ENCODE measurements at places on chromosomes 2 and 18.
A peak's percentile ranks its signal among the peaks of the same experiment; 100 is the strongest.

DNA sequence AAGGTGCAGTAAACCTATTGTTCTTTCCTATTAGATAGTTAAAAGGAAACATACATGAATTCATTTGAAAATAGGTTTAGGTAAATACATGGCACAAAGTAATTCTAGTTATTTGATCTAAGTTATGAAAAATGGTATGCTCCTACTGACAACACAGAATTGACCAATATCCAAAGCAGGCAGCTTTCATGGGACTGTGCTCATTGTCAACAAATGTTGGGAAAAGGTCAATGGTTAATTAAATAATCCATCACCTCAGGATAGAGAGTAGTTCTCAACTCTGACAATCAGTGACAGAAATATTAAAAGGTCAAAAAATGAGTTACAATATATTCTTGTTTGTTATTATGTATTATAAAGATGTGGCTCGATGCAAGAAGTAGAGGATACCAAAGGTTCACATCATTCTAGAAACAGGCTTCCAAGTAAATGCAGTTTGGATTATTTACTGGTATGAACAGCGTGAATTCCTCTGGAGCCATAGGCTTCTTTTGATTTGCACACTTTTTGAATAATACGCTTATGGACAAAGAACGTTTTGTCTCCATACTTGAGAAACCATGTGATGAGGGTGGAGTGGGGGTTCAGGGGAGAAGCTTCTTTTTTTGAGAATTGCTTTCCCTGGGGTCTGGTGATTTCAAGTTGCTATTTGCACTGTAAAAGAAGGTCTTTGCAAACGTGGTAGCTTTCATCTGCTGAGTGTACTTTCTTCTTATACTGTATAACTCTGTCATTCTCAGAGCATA, 422.0 kb upstream of the ZEB2 start:
- no peak for DNase-seq

DNA sequence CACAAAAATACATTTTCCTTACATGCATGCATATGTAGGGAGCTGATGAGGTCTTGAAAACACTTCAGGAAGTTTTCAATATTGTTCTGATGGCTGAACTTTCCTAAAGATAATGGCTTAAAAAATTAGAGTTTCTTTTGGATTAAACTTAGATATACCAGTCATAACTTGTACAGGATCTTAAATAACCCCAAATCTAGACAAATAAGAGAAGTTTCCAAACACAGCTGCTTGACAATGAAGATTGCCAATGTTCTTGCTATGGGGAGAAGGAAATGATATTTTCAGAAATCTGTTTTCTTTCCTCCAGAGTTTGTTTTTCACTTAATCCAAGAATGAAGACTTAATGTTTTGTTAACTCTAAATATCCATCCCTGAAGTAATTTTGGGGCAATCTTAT, 54.6 kb upstream of the SPTBN1 start:
- no peak for DNase-seq

DNA sequence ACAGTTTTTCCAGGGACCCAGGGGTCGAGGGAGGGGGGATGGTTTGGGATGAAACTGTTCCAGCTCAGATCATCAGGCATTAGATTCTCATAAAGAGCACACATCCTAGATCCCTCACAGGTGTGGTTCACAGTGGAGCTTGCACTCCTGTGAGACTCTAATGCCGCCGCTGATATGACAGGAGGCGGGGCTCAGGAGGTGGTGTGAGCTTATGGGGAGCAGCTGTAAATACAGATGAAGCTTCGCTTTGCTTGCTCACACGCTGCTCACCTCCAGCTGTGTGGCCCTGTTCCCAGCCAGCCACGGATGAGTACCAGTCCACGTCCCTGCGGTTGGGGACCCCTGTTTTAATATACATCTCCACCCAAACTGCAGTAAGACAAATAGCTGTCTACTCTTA, 204.2 kb downstream of the AGAP1 start:
- no peak for DNase-seq

- DNase-seq = no peak
These were observed 372.8 kb upstream of the UBE2E3 start for GRCh38 chr2:180607514-180608049.

GRCh38 chr2:238286987-238287736, 1.2 kb downstream of the PER2 start:
- DNase-seq = no peak

- peak; percentile 4 for DNase-seq
These were observed 218.2 kb upstream of the RAB12 start for GRCh38 chr18:8391068-8391467.

GRCh38 chr2:198385326-198385725, 580.9 kb downstream of the PLCL1 start:
- peak; percentile 25 for DNase-seq

GRCh38 chr2:99216096-99216495, 35.1 kb downstream of the MRPL30 start:
- DNase-seq = no peak

GRCh38 chr2:171104379-171104778, 56.3 kb downstream of the TLK1 start:
- peak; percentile 52 for DNase-seq

GRCh38 chr18:703213-703967, 9.0 kb downstream of the ENOSF1 start:
- peak; percentile 54 for DNase-seq

- DNase-seq = no peak
These were observed 43.3 kb downstream of the WDFY1 start for GRCh38 chr2:223901854-223902253.

DNA sequence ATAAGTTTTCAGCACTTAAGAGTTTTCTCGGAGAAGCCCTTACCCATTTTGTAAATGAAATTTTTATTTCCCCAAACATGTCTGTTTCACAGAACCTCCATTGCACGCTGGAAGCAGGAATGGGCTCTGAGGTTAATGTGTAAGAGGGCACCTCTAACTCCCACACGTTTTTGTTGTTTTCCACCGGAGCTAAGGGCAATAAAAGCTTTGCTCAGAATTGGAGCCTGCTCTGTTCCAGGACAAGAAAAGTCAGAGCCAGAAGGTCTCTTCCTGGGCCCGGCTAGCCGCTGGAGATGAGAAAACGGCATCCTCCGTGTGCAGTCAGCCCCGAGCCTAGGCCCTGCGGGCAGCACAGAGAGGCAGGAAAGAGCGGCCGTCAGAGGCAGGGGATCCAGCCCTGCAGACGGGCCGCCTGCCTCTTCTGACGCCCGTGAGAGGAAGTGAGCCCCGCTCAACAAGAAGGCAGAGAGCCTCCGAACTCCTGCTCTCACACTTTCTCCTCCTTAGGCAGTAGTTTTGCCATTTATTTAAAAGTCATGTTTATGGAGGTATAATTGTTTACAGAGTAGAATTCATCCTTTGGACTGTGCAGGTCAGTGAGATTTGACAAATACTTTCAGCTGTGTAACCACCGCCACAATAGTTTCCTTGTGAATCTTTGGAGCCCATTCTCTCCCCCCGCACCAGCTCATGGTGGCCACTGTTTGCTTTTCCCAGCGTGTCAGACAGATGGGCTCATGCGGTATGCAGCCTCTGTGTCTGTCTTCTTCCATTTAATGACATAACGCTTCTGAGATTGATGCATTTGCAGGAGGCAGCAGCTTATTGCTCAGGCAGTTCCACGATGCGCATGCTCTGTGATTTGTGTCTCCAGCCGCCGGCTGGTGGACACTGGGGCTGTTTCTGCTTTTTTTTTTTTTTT, 117.3 kb downstream of the GALR1 start:
- peak; percentile 58 for DNase-seq

- DNase-seq = no peak
These were observed 83.0 kb upstream of the NOSTRIN start for GRCh38 chr2:168719446-168719845.

DNA sequence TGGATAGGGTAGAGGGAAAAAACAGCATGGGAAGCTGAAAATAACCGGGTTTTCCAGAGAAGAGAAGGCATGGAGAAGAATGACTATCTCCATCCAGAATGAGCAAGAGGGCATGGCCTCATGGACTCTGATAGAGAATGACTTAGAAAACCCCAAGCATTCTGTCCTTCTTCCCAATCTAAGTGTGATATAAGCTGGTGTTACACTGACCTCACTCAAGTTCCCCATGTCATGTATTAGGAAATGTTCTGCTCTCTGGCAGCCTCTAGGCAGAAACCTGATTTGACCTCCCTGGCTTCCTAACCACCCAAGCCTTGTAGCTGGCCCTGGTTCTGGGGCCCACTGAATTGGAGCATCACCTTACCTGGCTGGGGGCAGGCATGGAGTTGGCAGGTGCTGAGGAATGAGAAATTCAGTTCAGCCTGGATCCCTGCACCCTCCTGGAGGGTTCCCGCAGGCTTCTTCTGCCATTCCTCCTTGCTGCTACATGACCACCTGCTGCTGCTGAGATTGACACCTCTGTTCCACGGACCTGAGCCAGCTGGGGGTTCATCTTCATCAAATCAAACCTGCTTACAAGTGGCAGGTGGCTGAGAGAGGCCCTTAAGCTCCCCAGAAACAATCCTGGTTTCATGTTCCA, 5.2 kb upstream of the SIGLEC15 start:
- no peak for DNase-seq

DNA sequence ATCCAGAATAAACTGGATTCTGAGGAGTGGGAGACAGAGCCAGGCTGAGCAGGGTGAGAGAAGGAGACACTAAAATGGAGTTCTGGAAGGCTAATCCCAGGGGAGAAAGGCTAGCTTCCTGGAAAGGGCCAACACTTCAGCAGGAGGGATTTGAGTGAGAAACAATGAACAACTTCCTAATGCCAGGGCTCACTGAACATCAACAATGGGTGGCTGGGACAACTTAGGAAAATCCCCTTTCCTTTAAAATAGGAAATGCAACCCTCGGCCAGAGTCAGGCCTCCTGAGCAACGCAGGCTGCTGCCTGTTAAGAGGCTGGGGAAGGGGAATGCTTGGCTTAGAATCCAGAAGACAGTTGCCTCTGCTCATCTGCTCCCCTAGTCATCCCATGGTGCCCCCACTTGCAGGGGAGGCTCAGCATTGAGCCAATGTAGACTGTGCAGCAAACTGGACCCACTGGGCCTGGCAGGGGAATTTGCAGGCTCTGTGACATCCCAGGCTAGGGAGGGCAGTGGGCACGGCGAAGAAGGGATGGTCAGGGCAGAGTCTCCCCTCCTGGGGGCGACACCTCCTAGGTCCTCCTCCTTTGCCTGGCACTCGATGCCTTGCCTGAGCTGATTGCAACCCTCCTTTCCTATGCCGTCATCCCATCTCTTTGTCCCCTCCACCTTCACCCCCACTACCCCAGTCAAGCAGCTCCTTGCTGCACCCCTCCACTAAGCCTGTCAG, 182.5 kb downstream of the TNS1 start:
- DNase-seq = no peak

GRCh38 chr2:191115804-191116203, 35.0 kb downstream of the STAT4 start:
- peak; percentile 5 for DNase-seq

DNA sequence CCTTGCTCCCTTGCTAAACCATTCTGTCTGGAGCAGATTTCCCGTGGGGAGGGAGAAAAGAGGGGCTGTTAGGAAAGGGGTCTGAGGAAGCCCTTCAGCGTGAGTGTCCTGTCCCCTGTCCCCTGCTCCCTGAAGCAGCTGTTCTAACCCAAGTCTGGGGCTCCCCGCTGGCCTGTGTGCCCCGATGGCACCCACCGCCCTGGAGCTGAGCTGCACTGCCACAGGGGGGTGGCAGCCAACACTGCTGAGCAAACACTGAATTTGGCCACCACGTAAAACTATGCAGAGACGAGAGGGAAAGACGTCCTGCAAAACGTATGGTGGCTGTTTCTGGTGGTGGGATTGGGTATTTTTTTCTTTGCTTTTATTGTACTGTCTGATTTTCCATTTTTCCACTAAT, 17.9 kb downstream of the KCNG2 start:
- no peak for DNase-seq

DNA sequence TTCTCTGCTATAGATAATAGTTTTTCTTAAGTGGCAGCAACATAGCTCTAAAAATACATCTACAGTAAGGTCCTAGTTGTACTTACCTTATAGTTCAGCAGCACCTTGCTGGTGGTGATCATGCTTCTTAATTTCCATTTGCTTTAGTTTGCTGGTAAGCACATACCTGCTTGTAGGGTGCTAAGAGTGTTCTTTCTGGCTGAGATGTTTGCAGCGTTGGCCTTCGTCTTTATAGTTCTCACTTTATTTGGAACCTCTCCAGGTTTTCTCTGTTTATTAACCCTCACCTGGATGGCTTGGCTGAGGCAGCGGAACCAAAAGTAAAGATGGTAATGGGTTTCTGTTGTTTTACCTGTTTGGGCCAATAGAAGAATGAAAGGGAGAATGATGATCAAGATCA, 123.6 kb upstream of the EFEMP1 start:
- DNase-seq = no peak

DNA sequence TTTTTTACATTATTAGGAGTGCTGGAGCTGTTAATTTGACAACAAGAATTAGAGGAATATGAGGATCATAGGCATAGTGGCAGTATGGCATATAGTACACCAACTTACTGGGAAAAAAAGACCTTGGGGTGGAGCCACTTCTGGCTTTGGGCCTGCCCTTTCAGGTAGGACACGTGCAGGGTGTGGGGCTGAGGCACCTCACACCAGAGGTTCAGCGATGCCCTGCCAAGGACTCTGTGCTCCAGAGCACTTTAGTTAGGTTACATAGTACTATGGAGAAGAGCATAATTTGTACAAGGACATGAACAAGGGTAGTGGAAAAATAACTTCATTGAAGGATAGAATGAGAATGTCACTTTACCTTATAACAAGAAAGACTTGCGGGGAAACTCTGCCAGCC, 77.1 kb upstream of the CD302 start:
- no peak for DNase-seq

DNA sequence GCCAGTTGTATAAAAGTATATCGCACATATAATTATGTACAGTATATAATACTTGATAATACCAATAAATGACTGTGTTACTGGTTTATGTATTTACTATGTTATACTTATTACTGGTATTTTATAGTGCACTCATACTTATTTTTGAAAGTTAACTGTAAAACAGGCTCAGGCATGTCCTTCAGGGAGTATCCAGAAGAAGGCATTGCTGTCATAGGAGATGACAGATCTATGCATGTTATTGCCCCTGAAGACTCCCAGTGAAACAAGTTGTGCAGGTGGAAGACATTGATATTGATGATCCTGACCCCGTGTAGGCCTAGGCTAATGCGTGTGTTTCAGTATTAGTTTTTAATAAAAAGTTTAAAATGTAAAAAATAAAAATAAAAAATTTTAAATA, 20.3 kb upstream of the ASXL3 start:
- no peak for DNase-seq

GRCh38 chr2:237344942-237345341, 69.0 kb downstream of the COL6A3 start:
- DNase-seq = no peak

- DNase-seq = no peak
These were observed 231.1 kb upstream of the AGAP1 start for GRCh38 chr2:235262750-235263149.

DNA sequence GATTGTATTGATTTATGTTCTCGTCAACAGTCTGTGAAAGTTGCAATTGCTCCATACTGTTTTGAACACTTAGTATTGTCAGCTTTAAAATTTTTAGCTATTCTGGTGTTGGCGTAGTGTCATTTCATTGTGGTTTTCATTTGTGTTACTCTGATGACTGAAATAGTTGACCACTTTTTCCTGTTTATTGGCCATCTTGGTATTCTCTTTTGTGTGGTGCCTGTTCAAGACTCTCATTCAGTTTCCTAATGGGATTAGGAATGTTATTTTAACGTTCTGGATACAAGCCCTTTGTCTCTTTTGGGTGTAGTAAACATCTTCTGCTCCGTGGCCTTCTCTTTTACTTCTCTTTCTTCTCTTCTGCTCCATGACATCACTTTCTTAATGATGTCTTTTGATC, 82.7 kb upstream of the SMAD2 start:
- no peak for DNase-seq

Measured in fibroblast of skin of scalp (primary cell).